Osteocyte (in vitro differentiated cells): ENCODE measurements at places on chromosomes 3 and 15. TPM values are rescaled to one million over a fixed set of nuclear protein-coding genes. Genes with fewer than 3 reads are reported as not detected.

GRCh38 chr3:191301017-191301416 lies 28.2 kb upstream of the CCDC50 start:
- no peak for DNase-seq

GRCh38 chr3:187921391-187922074 lies 176.3 kb upstream of the BCL6 start:
- no peak for DNase-seq

DNA sequence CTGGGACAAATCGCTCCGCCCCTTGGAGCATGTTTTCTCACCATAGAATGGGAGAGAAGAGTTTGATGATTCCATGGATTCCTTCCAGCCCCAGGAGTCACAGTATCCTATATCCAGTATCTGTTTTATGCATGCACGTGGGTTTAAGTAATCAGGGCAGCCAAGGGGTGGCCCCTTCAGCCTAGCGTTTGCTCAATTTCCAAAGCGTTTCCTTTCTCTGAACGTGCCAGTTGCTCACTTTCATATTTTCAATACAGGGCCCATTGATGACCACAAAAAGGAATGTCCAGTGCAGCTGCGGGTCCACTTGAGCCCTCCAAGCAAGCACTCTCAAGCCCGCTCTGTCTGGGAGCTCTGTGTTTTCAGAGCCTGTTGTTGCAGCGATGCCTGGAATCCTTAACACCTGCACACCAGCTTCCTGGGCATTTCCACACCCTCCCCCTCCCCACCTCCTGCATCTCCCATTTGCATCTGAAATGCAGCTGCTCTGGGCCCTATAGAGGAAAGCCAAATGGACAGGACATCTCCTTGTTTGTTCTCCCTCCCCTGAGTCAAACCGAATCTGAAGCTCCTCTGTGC lies 164.3 kb upstream of the LPP start:
- DNase-seq, result peak; percentile 34

Gene CLSTN2
- total RNA-seq, result 143 and 161 TPM in 2 replicates
